ENCODE measurements at places on chromosomes 2 and 18.

GRCh38 chr2:150572961-150573395 lies 85.5 kb upstream of the RND3 start:
- no peak for DNase-seq

GRCh38 chr2:222000326-222000725 lies 298.5 kb downstream of the PAX3 start:
- DNase-seq: no peak

DNA sequence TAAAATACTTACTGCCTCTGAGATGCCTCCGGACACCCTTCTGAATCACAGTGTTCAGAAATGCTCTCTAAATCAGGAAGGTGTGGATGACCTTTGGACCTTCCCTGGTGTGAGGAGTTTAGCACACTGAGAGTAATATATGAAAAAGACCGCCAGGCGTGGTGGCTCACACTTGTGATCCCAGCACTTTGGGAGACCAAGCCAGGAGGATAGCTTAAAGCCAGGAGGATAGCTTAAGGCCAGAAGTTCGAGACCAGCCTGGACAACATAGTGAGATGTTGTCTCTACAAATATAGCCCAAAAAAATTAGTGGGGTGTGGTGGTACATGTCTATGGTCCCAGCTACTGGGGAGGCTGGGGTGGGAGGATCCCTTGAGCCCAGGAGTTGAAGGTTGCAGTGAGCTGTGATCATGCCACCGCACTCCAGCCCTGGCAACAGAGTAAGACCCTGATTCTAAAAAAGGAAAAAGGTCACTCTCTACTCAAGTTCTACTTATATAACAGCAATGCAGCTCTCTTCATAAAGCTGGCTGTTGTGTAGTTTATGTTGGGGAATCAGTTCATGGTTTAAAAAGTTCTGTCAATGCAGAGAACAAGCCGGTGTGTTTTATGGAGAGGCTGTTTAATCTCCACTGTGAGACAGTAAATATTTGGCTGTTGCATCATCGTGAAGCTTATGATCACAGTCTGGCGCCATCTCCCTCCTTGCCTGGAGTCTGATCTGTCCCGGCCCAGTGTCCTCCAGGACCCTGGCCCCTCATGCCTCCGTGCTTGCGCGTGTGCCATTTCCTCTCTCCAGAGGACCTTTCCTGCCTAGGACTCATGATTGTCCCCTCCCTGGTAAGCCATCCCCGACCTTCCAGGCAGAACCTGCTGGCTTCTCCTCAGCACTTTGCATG lies 184.5 kb downstream of the FAM210A start:
- no peak for DNase-seq

- DNase-seq: no peak
Measured at GRCh38 chr2:14827226-14828023, 194.9 kb downstream of the LRATD1 start.

- DNase-seq: no peak
Measured at GRCh38 chr18:6868033-6868432, 138.5 kb downstream of the ARHGAP28 start.
